ENCODE measurements at places on chromosomes 3 and 15.

GRCh38 chr15:43648649-43649429 lies at the start of gene CATSPER2:
Gene CATSPER2 (minus strand): TSS chr15:43648844. CDS start chr15:43648061, 783 bp downstream.
- DNase-seq: no peak

GRCh38 chr15:58324533-58324932 lies 107.3 kb upstream of the LIPC start:
- DNase-seq: no peak

DNA sequence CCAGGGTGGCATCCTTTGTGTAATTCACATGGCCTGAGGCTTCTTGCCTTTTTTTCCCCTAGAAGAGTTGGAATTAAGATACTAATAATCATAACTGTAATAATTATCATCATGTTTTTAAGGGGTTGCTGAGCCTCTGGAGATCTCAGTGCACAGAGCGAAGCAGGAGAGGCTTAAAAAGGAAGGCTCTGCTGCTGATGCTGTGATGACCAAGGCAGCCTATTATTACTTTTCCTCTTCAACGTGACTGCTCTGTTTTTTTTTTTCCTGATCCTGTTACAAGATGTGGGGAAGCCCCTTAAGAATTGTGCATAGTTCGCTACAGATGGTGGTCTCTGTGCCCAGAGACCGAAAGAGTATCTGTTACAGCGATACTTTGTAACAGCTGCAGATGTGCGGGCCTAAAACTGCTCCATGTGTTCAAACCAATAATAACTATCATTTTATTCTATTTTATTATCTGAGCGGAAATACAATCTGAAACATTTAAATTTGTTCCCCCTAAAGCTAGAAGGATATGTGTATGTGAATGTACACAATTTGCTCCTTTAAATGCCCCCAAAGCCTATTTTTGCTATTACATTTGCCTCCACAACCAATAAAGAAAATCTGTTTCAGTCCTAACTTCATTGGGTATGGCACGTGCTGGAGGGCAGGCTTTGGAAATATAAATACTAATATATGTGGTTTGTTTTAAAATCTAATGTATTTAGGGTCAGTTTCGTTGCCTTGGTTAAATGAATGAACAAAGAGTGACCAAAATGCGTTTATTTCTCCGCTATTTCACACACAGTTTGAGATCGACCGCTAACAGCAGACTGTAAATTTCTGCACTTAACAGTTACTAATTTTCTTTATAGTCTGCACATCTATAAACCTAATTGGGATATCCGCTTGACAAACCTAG lies 4.6 kb downstream of the SHOX2 start:
- no peak for DNase-seq

DNA sequence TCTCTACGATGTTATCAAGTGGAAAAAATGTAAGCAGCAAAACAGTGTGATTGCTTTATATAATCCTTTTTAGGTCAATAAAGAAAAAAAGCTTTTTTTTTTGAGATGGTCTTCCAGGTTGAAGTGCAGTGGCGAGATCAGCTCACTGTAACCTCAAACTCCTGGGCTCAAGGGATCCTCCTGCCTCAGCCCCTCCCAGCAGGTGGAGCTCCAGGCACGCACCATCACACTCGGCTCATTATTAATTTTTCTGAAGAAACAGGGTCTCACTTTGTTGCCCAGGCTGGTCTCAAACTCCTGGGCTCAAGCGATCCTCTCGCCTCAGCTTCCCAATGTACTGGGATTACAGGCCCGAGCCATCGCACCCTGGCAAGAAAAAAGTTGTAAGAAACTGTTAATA lies 17.3 kb downstream of the RNF168 start:
- no peak for DNase-seq

DNA sequence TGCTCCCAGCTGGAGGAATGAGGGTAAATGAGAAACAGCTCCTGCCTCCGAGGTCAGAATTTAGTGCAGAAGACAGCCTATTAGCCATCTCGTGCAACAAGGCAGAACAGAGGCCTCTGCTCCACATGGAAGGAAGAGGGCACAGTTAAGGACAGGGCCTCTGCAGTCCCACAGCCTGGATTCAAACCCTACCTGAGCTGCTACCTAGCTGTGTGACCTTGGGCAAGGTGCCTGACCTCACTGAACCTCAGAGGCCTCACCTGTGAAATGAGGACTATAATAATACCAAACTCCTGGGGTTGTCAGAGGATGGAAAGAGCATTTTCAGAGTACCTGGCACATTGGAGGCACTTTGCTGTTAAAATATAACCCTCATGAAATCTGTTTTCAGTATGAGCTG lies 285.7 kb upstream of the CTNNB1 start:
- no peak for DNase-seq

DNA sequence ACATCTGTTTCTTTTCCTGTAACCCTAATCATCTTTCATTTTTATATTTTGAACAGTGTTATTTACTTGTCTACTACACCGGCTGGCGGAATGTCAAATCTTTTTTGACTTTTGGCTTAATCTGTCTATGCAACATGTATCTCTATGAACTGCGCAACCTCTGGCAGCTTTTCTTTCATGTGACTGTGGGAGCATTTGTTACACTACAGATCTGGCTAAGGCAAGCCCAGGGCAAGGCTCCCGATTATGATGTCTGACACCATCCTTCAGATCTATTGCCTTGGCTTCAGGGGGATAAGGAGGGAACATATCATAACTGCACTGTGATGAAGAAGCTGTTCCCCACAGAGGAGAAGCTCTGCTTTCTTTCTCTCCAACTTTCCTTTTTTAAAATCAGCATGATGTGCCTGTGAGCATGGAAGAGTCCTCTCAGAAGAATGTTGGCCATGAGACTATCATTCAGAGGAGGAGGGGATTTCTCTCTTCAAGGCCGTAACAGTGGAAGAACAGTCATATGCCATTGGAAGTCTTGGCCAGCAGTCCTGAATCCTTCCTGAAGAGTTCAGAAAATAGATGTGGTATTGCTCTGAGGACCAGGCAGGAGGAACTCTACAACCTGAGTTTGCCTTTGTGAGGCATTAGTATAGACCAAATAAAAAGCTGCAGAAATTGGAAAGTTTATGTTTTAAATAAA lies 69.9 kb downstream of the SEC22A start:
- no peak for DNase-seq

GRCh38 chr3:67048715-67049074 lies 50.6 kb downstream of the KBTBD8 start:
- no peak for DNase-seq

- DNase-seq: no peak
Measured at GRCh38 chr15:83110381-83110780, 2.9 kb downstream of the TM6SF1 start.
